ENCODE measurements at places on chromosomes 5 and 9.

GRCh38 chr5:103938146-103938695, 375.6 kb upstream of the NUDT12 start:
- no peak for DNase-seq

GRCh38 chr5:131466171-131466766, 168.8 kb downstream of the RAPGEF6 start:
- DNase-seq, result no peak

- DNase-seq, result no peak
Measured at GRCh38 chr5:75053304-75054133, 1.2 kb upstream of the GCNT4 start.

GRCh38 chr9:132216861-132217619, 55.2 kb downstream of the NTNG2 start:
- DNase-seq, result peak; percentile 34

GRCh38 chr5:87094833-87095232, 172.8 kb upstream of the RASA1 start:
- DNase-seq, result no peak

- DNase-seq, result no peak
Measured at GRCh38 chr5:7474821-7475403, 79.0 kb downstream of the ADCY2 start.

DNA sequence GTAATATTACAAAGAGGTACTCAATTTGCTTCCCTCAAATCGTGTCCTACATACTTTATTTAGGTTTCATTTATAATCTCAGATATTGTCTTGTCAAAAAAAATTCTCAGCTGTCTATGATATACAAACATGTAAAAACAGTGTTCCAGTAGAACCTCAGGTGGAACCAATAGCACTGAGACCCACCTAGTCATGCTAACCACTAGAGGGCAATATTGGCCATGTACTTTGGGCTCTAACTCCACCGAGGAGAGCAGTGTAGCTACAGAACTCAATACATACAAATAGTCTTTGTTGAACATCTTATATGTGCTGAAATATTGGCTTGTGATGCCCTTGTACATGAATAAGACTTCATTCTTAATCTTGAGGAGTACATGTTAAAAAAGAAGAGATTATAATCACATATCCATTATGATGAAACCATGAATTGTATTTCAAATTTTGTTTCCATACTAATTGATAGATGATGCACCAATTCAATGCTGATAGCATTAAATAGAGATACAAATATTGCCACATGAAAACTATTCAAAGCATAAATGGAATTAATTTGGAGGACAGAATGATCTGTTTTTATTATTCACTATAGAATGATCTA, 71.2 kb upstream of the CNTLN start:
- DNase-seq, result no peak

GRCh38 chr9:20835377-20836286, 151.6 kb downstream of the FOCAD start:
- no peak for DNase-seq

DNA sequence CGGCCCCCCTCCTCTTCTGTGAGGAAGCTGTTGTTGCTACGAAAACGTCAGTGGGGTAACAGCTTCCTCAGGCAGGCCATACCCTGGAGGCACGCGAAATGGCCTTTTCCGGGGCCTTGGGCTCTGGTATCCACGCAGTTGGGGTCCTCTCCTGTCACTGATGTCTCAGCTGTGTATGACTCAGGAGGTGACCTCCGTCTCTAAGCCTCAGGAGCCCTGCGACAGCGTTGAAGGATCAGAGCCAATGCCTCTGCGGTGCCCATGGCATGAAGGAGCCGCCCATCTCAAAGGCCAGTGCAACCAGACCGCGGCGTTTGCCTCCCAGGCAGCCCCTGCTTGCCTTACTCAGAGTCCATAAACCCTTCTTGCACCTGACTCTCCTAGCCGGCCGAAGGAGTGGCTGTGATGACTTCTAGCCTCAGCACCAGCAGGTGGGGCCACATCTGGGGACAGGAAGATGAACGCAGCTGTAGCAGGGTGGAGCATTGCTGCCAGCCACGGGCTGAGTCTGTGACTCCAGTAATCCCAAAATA, 1.0 kb upstream of the MXD3 start:
- peak; percentile 60 for DNase-seq

GRCh38 chr5:125874717-125875116, 548.5 kb upstream of the GRAMD2B start:
- no peak for DNase-seq

GRCh38 chr9:75941066-75941465, 50.6 kb downstream of the PCSK5 start:
- no peak for DNase-seq

DNA sequence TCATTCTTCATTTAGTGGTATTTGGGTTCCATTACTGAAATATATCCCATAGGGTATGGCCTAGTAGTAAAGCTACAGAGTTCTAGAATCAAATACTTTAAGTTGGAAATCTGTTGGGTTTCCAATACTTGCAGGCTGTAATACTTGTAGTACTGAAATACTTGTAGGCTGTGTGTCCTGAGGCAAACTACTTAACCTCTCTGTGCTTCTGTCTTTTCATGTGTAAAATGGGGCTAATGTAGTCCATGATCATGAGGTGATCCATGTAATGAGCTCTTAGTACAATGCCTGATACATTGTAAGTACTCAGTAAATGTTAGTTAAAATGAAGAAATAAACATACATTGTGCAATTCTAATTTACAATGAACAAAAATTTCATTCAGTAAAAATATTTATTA, 368.9 kb downstream of the CSNK1G3 start:
- no peak for DNase-seq

DNA sequence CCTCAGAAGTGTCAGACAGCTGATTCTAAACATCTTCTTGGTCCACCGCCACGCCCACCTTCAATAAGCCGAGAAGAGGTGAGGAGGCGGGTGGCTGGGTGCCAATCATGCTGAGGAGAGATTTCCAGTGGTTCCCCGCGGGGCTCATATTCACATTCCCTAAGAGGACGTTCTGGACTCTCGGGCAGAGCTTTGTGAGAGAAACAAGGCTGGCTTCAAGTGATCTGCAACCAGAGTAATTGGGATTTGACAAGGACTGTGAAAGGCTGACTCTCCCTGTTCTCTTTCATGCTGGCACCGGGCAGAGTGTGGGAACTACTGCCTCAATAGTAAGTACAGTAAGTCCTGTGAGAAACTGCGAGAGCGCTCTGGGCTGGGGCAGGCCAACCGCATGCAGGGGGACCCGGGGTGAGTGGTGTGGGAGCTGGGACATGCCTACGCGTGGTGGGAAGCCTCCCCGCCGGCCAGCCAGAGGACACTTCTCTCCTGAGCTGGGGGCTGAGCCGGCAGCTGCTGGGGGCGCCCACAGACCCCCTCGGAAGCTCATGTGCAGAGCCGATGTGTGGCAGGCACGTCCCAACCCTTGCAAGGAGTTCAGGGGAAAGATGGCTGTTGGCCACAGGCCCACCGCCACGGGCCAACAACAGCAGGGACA, 110.9 kb downstream of the LIFR start:
- no peak for DNase-seq

GRCh38 chr5:166926138-166926537, 1365.3 kb upstream of the WWC1 start:
- DNase-seq, result no peak

GRCh38 chr5:20572614-20573013, 584.6 kb upstream of the CDH18 start:
- no peak for DNase-seq

DNA sequence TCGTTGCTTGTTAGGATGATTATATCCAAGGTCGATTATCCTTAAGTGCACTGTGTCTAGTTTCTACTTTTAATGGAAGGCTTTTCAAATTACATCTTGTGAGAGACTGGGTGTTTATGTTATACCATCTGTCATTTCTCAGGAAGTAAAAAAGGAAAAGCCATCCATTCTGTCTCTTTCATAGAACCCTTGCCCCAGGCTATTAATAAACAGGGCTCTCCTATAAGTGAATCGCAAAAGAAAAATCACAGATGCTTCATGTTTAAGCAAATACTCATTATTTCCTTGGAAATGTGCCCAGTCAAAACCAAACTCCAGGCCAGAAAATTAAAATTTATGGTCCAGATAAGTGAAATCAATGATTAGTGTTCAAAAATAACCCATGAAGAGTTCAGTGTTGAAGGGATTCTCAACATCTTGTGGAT, 58.1 kb downstream of the STARD4 start:
- no peak for DNase-seq

- DNase-seq, result no peak
Measured at GRCh38 chr9:38022995-38023394, 46.0 kb downstream of the SHB start.

- DNase-seq, result no peak
Measured at GRCh38 chr5:153498516-153498915, 8.0 kb downstream of the GRIA1 start.

GRCh38 chr5:81909677-81910076, 62.1 kb upstream of the ATG10 start:
- DNase-seq, result no peak

- DNase-seq, result no peak
Measured at GRCh38 chr5:128778474-128778873, 186.8 kb upstream of the SLC27A6 start.

GRCh38 chr9:71758277-71758676, 10.0 kb downstream of the CEMIP2 start:
- DNase-seq, result no peak

Data from NK-92 treated with Interleukin-12 subunit alpha and Interleukin-12 subunit beta, amount 100 ng/mL, for 24 hours (cell line).